Tongue (tissue), 3 donors: ENCODE measurements at places on chromosomes 3 and 15. TPM values are rescaled to one million over a fixed set of nuclear protein-coding genes. Genes with fewer than 3 reads are reported as not detected.

Gene AGBL1
- total RNA-seq = 77.9 TPM

Gene VPS8
- total RNA-seq = 169 TPM

Gene PTH1R
- 6.5 TPM for total RNA-seq

Gene ALDH1A2
- 1.6 TPM for total RNA-seq

Gene FOXB1
- not detected for total RNA-seq

Gene EOMES
- total RNA-seq = 0.31 TPM
